ENCODE measurements at places on chromosomes 1 and 21. TPM values are rescaled to one million over a fixed set of nuclear protein-coding genes. Genes with fewer than 3 reads are reported as not detected.

BRDT gene
- not detected for total RNA-seq

FAM167B gene
- 1.3 TPM for total RNA-seq

DNA sequence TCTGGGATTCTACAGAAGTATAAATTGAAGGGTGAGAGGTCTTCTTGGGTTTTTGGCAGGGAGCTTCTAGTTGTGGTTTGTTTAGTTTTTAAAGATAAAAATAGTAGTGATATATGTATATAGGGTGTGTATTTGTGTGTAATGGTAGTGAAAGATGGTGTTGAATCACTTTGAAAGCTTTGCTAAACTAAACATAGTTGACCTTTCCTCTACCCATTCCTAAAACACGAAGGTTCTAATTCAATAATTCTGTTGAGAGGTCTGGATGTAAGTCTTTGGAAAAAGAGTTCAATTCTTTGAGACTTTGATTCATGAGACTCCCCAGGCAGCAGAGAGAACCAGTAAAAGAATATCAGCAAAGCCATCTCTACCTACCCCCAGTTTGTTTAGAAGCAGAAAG is 247.9 kb upstream of the DUSP10 start:
- peak; percentile 40 for DNase-seq

- DNase-seq = no peak
Observed at GRCh38 chr1:29240400-29240837, 4.1 kb downstream of the PTPRU start.

COX20 gene
- 55.8 TPM for total RNA-seq

ST6GALNAC5 gene
- 1.2 TPM for total RNA-seq

DNA sequence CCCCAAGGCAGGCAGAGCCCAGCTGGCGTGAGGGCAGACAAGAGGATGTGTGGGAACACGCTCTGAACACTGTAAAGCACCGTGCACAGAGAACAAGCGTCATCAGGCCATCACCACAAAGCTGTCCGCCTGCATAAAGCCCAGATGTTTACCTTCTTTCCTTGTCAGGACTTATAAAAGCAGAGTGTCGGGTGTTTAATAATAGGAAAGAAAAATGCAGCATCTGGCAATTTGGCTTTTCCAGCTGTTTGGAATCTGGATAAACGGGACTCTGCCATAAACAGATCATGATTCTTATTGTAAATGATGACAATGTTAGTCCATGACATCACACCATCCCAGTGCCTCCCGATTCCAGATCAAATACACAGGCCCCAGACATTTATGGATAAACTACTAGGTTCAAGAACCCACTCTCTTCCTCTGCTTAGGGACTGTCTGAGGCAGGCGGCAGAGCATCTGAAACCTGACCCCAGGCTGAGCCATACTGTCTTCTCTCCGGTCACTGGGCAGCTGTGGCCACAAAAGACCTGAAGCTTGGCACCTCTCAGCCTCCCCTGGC is 4.2 kb downstream of the GLIS1 start:
- peak; percentile 61 for DNase-seq

TFF2 gene
- 22.9 TPM for total RNA-seq

GRCh38 chr1:19010995-19011844 is 54.7 kb upstream of the IFFO2 start:
- DNase-seq = peak; percentile 99

OR10Z1 gene
- total RNA-seq = not detected

CCT3 gene
- total RNA-seq = 692 TPM

NCMAP gene
- total RNA-seq = 1.8 TPM

GRCh38 chr1:115411371-115412063 is 73.5 kb upstream of the NGF start:
- DNase-seq = peak; percentile 70

DNA sequence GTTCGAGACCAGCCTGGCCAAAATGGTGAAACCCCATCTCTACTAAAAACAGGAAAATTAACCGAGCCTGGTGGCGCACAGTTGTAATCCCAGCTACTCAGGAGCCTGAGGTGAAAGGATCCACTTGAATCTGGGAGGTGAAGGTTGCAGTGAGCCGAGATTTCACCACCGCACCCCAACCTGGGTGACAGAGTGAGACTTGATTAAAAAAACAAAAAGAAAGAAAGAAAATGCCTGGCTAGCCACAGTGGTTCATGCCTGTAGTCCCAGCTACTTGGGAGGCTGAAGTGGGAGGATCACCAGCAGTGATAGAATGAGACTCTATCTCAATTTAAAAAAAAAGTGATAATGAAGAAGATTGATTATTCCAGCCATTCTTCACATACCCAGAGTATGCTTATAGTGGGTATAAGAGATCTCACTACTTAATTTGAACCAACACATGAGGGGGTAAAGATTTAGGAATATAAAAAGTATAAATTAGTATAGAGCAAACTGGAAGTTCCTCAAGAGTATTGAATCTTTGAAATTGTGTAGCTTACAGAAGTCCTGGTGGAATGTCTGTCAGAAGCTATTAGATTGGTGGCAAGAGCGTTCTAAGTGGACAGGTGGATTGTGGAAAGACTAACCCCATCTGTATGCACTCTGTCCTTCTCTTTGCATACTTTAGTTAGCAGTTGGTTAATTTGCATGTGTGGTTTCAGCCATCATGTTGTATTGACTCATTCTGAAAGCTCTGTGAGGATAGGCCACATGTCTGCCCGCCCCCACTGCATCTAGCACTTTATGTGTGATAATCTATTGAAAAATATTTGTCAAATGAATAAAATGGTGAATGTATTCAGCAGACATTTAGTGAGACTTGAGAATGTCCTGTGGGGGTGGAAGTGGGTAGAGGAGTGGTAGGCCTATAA is 25.0 kb downstream of the RLF start:
- no peak for DNase-seq

DNA sequence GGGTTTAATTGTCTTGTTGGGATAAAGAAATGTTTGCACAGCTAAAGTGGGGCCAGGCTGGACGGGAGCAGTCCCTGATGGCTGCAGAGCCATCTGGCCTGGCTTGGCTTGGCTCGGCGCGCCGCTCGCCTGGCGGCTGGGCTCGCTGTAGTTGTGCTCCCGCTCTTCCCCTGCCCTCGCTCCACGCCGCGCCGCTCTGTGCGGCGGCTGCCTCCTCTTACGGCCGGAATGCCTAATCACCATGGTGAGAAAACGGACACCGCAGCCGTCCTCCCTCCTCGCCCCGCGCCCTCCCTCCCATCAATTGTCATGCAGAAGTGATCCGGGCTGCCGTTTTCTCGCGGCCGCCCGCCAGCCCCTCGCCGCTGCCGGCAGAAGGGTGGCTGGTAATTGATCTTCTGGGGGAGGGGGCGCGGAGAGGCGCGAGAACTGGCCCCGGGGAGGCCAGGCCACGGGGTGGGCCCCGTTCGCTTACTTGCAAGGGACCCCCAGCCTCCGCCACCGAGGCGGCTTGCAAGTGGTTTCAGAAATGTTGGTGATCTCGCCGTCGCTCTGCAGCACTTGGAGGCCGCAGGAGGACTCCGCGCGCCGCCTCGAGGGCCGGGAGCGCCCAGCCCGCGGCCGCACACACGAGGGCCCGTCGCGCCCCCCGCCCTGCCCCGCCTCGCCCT is 12.4 kb downstream of the RNF220 start:
- DNase-seq = no peak

- DNase-seq = peak; percentile 37
Observed at GRCh38 chr1:99755664-99756063, 10.8 kb downstream of the FRRS1 start.

DNA sequence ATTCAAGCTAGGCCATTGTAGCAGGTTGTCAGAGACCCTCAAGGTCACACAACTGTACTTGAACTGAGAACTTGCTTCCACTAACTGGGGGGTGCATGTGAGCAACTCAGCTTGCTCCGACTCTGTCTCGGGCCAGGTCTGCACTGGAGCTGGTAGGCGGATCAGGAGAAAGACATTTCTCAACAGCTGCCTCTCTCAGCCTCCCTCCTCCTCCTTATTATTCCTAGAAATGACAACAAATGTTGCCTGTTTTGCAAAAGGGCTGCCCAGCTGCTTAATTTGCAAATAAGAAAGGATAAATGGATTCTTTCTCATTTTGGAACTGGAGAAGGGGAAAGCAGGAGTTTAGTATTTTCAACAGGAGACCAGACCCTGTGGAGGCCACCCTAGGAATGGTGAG is 140.5 kb downstream of the RHOU start:
- no peak for DNase-seq

COL8A2 gene
- 0.58 TPM for total RNA-seq

MCOLN2 gene
- 11.7 TPM for total RNA-seq

DNA sequence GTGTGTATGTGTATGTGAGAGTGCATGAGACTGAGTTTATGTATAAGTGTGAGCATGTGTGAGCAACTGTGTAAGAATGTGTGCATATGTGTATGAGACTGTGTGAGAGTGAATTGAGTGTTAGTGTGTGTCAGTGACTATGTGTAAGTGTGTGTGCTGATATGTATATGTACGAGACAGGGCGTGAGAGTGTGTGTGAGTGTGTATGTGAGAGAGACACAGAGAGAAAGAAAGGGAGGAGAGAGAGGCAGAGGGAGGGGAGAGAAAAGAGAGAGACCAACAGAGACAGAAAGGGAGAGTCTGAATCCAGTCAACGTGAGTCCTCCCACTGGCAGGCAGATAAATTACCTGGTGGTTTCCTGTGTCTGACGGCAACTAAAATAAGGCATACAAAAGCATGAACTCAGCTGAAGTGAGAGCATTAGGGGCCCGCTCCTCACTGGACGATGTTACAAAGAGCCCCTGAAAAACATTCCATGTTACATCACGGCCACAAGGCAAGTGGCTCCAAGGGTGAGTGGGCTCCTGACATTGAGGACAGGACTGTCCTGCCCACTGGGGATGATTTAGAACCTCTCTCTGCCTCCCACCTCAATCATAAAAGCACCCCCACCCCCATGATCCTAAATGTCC is 66.6 kb upstream of the TIAM1 start:
- no peak for DNase-seq

GRCh38 chr1:45958317-45958716 is 154.9 kb downstream of the MAST2 start:
- no peak for DNase-seq

DNA sequence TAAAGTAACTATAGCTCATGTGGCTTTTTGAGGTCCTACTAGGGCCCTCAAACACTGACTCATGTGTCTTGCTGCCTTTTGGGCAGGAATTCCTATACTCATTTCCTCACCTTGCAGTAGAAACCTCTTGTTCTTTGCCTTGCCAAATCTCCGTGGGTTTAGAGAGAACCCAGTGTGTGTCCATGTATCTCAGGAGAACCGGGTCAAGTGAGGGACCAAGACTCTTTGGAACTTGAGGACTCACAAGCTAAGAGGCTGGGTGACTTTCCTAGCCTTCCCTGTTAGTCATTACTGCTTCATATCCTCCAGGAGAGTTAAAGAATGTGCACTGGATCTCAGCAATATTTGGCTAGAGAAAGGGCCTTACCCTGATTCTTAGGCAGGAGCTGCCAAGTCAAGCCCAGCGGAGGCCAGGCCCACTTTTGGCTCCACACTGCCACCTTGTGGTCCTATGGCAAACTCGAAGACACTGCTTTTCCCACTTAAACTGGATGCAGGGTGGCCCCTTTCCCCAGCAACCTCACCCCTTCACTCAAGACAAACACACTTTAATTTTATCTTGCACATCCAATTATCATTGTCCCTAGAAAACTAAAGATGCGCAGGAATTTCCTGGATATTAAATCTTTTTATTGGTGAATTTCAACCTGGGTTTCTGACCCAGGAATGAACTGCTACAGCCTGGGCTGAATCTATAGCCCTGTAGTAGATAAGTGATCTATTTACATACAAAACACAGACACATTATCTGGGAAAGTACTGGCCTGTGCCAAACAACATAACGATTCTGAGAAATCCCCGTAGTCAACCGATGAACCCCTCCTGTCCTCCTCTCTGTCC is 10.6 kb downstream of the AVPR1B start:
- DNase-seq = peak; percentile 92

GRCh38 chr1:185166106-185166505 is 9.1 kb downstream of the SWT1 start:
- no peak for DNase-seq

GRCh38 chr1:201422436-201423030 is 1.0 kb upstream of the TNNI1 start:
- no peak for DNase-seq
